Panc1 (cell line): ENCODE measurements at places on chromosomes 11 and 22. TPM values are rescaled to one million over a fixed set of nuclear protein-coding genes. Genes with fewer than 3 reads are reported as not detected.

The TTC36 gene
- total RNA-seq = 1.2 TPM

The ANGPTL5 gene
- not detected for total RNA-seq

The FADS1 gene
- 186 TPM for total RNA-seq

The RFPL1 gene
- not detected for total RNA-seq

The CCDC89 gene
- 1.7 TPM for total RNA-seq

The SLC35E4 gene
- 5.5 TPM for total RNA-seq

The CDC42EP1 gene
- 62.5 TPM for total RNA-seq

The FAM118A gene
- 73.2 TPM for total RNA-seq
